ENCODE measurements at places on chromosomes 3 and 15.
A peak's percentile ranks its signal among the peaks of the same experiment; 100 is the strongest.

DNA sequence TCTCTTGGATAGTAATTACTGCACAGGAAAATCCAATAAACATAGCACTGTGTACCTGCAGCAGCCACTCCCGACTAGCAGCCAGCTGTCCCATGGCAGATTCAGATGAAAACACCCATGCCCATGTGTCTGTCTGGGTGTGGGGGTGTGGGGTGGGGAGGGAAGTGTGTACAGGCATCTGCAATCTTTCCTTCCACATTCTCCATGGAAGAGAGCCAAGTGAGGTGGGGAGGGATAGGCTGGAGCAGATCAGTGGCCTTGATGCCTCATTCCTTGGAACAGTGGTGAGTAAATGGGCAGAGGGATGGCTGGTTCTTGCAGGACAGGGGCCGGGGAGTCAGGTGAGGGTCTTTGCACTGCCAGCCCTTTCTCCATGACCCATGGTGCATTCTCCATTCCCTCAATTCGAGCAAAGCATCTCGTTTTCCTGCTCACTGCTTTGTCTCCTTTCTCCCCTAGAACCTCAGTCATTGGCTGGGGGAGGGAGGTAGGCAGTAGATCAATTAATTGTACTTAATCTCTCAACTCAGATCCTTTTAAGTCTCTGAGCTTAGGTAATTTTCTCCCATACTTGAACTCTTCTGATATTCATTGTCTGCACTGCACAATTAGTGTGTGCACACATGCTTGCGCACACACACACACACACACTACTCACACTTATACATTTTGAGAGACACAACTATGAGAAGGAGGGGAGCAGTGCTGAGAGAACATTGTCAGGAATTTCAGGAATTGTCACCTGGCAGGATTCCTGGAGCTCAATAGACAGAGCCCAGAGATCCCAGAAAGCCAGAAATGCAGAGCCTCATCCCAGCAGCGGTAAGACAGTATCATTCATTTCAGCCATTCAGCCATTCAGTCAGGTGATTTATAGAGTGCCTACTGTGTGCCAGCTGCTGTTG is 31.9 kb downstream of the PDIA5 start:
- peak; percentile 12 for DNase-seq

GRCh38 chr3:25940935-25941334 is 151.0 kb downstream of the OXSM start:
- no peak for DNase-seq

GRCh38 chr3:175737646-175738572 is 878.8 kb downstream of the NAALADL2 start:
- DNase-seq, result no peak

- no peak for DNase-seq
Measured at GRCh38 chr3:155585384-155585783, 159.5 kb downstream of the PLCH1 start.

DNA sequence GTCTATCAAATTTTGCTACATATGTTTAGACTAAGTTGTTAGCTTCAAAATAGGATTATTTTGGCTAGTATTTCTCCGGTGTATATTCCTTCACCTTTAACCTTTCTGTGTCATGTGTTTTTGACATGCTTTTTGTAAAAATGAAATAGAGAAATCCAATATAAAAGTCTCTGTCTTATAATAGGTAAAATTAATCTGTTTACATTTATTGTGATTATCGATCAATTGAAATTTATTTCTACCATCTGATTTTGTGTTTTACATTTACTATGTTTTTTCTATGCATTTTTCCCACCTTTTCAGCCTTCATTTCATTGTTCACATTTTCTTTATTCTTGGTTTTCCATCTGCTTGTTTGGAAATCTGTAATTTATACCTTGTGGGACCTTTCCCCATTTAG is 11.7 kb upstream of the LHFPL4 start:
- no peak for DNase-seq

GRCh38 chr3:200758-201325 is 4.3 kb downstream of the CHL1 start:
- no peak for DNase-seq

- no peak for DNase-seq
Measured at GRCh38 chr3:88311826-88312225, 162.1 kb downstream of the C3orf38 start.

GRCh38 chr15:69852482-69852881 is 245.2 kb downstream of the TLE3 start:
- no peak for DNase-seq

GRCh38 chr15:55669270-55669669 is 73.7 kb downstream of the PRTG start:
- no peak for DNase-seq

DNA sequence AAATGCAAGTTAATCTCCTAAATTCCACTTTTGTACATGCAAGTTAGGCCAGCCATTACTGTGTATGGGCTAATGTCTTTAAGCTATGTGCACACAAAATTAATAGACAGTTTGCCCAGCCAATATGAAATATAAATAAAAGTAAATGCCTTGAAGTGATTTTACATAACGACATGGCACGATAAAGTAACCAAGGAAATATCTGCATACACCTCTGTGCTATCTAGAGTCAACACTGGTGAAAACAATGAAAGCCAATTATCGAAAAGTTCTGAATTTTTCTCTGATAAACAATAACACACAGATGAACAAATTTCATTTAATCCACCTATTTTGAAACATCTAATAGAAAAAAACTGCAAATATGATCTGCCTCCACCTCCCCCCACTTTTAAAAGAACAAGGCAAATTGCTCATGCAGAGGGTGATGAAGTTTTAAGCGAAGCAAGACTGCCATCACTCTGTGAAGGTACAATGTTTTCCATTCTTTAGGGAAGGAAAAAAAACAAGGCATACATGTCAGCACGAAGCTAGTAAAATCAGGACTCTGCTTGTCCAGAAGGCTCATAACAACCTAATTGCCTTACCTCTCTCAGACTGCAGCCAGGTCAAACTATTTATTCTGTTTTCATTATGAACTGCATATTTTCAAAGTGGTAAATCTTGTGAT is 317.7 kb downstream of the MECOM start:
- no peak for DNase-seq

DNA sequence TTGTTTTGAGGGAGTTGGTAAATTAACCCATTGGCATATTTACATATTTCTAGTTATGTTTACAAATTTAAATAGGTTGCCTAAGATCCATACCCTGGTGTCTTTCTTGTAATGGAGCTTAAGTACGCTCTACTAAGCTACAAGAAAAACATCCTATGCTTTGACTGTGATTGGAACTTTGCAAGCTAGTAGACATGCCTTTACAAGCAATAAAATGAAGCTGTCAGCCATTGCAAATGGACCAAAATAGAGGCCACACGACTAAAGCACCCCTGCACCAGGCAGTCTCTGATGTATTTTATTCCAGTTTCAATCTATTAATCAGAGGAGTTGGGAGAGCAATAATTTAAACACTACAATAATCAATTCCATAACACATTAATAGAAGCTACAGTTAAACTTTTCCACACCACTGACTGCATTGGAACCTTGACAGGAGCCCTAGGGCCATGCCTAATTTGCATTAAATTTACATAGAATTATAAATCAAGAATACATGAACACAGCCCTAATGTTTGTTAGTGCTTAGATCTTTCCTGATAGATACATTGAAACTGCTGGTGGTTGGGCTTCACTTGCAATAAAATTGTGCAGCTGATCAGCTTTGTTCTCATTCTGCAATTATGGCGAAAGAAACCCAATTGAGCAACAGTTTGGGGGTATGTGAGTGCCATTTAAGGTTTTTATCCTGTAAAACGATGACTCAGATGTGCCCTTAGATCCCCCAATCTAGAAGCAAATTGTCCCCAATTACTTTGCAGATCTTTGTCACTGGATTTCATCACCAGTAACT is 360.1 kb downstream of the LSAMP start:
- peak; percentile 2 for DNase-seq

- DNase-seq, result peak; percentile 68
Measured at GRCh38 chr15:59691194-59691805, 2.2 kb upstream of the BNIP2 start.

GRCh38 chr3:160232014-160232413 is 6.8 kb downstream of the C3orf80 start:
- no peak for DNase-seq

DNA sequence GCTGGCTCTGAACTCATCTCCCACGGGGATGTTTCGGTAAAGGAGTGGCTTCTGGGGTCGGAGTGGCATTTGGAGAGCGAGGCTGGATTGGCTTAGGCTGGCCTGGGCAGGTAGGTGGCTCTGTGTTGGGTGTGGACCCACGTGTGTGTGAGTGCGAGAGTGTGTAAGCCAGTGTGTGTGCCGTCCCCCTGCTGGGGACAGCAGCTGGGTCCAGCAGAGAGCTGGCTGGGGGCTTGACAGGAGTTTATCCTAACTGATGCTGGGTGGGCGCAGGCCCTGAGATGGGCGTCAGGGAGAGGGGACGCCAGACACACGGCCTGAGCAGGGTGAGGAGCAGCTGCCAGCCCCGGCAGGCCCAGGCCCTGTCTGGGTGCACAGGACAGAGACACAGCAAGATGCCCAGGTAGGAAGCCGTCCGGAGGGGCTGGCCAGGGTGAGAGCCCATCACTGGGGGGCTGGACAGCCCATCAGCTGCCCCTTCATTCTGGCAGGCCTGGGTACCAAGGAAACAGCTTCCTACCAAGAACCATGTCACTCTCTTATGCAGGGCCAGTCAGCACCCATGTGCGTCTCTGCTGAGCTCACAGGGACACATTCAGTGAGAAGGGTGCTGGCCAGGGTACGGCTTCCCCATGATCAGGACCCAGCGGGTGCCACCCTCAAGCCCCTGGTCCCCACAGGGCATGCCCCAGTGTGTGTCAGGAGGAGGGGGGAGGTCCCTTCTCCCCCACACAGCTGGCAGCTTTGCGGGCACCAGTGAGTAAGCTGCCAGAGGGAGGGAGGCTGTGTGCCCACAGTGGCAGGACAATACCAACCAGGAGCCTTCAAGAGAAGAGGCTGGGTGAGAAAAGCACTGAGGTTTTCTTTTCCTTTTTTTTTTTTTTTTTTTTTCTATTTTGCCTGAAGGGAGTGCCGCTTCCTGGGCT is 1.1 kb downstream of the PAK6 start:
- DNase-seq, result no peak

DNA sequence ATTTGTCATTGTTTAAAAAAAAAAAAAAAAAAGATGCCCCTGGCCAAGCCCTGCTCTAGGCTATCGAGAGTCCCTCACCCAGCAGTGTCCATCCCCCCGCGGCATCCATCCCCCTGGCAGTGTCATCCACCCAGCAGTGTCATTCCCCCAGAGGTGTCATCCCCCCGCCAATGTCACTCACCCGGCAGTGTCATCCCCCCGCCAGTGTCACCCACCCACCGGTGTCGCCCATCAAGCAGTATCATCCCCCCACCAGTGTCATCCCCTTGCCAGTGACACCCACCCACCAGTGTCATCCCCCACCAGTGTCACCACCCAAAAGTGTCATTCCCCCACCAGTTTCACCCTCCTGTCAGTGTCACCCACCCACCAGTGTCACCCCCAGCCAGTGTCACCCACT is 99.3 kb upstream of the PRR20G start:
- no peak for DNase-seq

Measured in erythroblast (primary cell).